ENCODE measurements at places on chromosomes 12 and 14. TPM values are rescaled to one million over a fixed set of nuclear protein-coding genes. Genes with fewer than 3 reads are reported as not detected.

DNA sequence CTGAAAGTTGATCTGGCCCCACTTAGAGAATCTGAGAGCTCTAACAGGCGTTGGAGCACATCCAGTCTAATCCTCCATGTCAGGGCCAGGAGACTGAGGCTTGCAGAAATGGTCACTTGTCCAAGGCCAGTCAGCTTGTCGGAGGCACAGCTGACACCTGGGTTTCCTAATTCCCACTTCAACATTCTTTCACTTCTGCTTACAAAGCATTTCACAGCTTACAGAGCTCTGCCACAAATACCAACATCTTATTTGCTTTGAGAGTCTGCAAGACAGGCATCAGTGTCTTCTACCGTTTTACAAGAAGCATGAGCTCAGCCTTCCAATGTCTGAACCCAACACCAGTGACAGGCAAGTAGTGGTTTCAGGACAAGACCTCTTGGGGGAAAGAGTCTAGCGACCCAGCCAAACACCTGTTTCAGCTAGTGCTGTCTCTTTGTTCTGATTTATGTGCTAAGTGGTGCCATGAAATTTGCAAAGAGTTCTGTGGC is 31.8 kb downstream of the ISCA2 start:
- peaks cover 14% of the 10 kb centered on the region for H3K4me1 ChIP-seq
- H3K27me3 ChIP-seq = no peaks in the 10 kb centered on the region
- no peak for DNase-seq
- no peaks in the 10 kb centered on the region for H3K36me3 ChIP-seq
- peak overlapping the region; percentile 49 for H3K27ac ChIP-seq
- no peak overlapping the region for H3K4me3 ChIP-seq

- no peaks in the 10 kb centered on the region for H3K27me3 ChIP-seq
- H3K4me3 ChIP-seq = peak overlapping the region; percentile 56
- DNase-seq = peak; percentile 61
- H3K4me1 ChIP-seq = peaks cover 9% of the 10 kb centered on the region
- H3K36me3 ChIP-seq = no peaks in the 10 kb centered on the region
These were observed 8.2 kb upstream of the HOXC6 start for GRCh38 chr12:54019924-54020590.

GRCh38 chr14:104085032-104085888 is at the start of gene ASPG:
TSS of gene ASPG (plus strand) at chr14:104085700. CDS start at chr14:104085771, 71 bp downstream.
- no peaks in the 10 kb centered on the region for H3K27me3 ChIP-seq
- peaks cover 13% of the 10 kb centered on the region for H3K4me1 ChIP-seq
- peak; percentile 84 for DNase-seq
- no peaks in the 10 kb centered on the region for H3K36me3 ChIP-seq

- H3K36me3 ChIP-seq = no peaks in the 10 kb centered on the region
- no peaks in the 10 kb centered on the region for H3K27me3 ChIP-seq
- H3K4me1 ChIP-seq = no peaks in the 10 kb centered on the region
- no peak for DNase-seq
- no peak overlapping the region for H3K27ac ChIP-seq
- no peak overlapping the region for H3K4me3 ChIP-seq
These were observed 32.4 kb downstream of the YY1 start for GRCh38 chr14:100271247-100271939.

GRCh38 chr14:34649344-34649743 is 19.4 kb upstream of the SNX6 start:
- H3K4me1 ChIP-seq = no peaks in the 10 kb centered on the region
- H3K36me3 ChIP-seq = no peaks in the 10 kb centered on the region
- no peaks in the 10 kb centered on the region for H3K27me3 ChIP-seq
- DNase-seq = no peak

DNA sequence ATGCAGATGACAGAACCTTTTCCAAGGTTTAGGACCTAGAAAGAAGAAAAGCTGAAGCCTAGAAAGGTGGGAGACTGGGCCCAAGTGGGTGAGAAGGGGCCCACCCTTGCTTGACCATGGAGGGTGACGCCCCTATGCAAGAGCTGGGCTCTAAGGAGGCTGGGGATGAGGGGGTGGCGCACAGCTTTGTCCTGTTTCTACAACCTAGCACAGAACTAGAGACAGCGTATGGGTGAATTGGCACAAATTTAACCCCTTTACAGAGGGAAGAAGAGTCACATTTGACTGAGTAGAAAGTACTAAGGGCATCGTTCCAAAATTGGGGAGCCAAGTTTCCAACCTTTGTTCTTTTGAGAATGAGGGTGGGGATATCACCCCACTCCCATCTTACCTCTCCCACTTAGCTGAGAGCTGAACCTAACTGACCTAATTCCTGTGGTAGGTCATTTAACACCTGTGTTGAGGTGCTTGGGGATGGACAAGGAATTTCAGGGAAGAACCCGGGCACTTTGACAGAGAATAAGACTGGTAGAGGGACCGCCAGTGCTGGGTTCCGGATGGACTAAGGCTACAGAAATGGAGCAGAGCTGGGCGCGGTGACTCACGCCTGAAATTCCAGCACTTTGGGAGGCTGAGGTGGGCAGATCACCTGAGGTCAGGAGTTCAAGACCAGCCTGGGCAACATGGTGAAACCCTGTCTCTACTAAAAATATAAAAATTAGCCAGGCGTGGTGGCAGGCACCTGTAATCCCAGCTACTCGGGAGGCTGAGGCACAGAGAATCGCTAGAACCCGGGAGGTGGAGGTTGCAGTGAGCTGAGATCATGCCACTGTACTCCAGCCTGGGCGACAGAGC is 5.2 kb downstream of the NFKBIA start:
- H3K36me3 ChIP-seq = no peaks in the 10 kb centered on the region
- H3K4me1 ChIP-seq = peaks cover 13% of the 10 kb centered on the region
- no peak for DNase-seq
- no peak overlapping the region for H3K4me3 ChIP-seq
- H3K27ac ChIP-seq = peak overlapping the region; percentile 24
- H3K27me3 ChIP-seq = no peaks in the 10 kb centered on the region

DNA sequence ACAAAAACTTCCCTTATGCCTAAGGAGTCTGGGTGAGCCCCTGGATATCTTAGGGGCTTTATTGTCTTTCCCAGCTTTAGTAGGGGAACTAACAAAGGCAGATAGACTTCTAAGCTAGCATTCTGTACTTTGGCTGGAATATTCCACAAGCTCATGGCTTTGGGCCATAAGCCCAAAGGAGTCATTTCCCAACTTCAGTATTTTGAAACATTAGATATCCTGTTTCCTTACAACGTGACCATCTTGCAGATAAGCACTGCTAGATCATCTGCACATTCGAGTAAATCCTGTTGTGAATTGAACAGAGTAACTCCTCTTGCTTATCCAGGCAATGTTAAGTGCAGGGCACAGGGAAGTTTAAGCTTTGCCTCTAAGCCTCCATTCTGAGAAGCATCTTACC is 70.6 kb upstream of the ACTN1 start:
- no peaks in the 10 kb centered on the region for H3K36me3 ChIP-seq
- H3K4me1 ChIP-seq = peaks cover 43% of the 10 kb centered on the region
- peak overlapping the region; percentile 60 for H3K27ac ChIP-seq

GRCh38 chr12:104384141-104384880 is 72.4 kb upstream of the CHST11 start:
- H3K27me3 ChIP-seq = no peaks in the 10 kb centered on the region
- DNase-seq = no peak
- H3K27ac ChIP-seq = no peak overlapping the region
- no peaks in the 10 kb centered on the region for H3K4me1 ChIP-seq
- no peaks in the 10 kb centered on the region for H3K36me3 ChIP-seq

GRCh38 chr12:114673169-114673833 is 10.7 kb downstream of the TBX3 start:
- peak overlapping the region; percentile 68 for H3K27ac ChIP-seq
- no peaks in the 10 kb centered on the region for H3K27me3 ChIP-seq
- no peak overlapping the region for H3K4me3 ChIP-seq
- DNase-seq = peak; percentile 66

GRCh38 chr14:31297701-31298344 is 90.2 kb upstream of the HECTD1 start:
- peaks cover 2% of the 10 kb centered on the region for H3K4me1 ChIP-seq
- no peak overlapping the region for H3K4me3 ChIP-seq
- no peak for DNase-seq
- no peak overlapping the region for H3K27ac ChIP-seq

DNA sequence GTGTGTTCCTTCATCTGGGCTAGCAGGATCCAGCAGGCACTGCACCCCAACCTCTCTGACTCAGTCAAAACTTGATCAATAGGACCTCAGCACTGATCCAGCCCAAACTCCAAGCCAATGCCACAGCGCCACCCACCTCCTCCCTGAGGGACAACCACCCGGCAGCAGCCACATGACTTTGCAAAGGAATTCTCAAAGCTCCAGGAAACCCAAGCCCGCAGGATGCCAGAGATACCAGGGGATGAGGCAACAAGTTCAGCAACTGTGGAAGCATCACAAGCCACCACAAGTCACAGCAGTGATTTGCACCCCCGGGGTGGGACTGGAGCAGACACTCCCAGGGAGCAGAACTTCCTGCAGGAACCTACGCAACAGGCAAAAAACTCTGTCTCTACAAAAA is 37.3 kb downstream of the ACTN1 start:
- H3K27ac ChIP-seq = no peak overlapping the region
- H3K27me3 ChIP-seq = no peaks in the 10 kb centered on the region
- no peak for DNase-seq
- H3K4me3 ChIP-seq = no peak overlapping the region

DNA sequence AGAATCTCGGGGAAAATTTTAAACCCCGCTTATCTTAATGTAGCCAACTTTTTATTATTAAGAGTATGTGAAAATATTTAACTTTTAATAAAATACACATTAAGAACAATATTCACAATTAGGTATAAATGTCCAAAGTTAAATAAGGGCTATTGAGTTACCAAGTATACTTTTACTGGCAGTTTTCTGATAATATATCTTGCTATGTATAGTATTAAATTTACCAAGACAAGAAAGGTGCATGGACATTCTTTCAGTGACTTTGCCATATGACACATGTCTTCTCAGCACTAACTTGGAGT is 115.4 kb downstream of the MON2 start:
- H3K27me3 ChIP-seq = no peaks in the 10 kb centered on the region
- no peak overlapping the region for H3K27ac ChIP-seq

GRCh38 chr12:45216230-45216982 is 511 bp downstream of the ANO6 start:
- H3K4me3 ChIP-seq = peak overlapping the region; percentile 88
- H3K36me3 ChIP-seq = no peaks in the 10 kb centered on the region
- H3K4me1 ChIP-seq = peaks cover 17% of the 10 kb centered on the region
- peak; percentile 45 for DNase-seq

DNA sequence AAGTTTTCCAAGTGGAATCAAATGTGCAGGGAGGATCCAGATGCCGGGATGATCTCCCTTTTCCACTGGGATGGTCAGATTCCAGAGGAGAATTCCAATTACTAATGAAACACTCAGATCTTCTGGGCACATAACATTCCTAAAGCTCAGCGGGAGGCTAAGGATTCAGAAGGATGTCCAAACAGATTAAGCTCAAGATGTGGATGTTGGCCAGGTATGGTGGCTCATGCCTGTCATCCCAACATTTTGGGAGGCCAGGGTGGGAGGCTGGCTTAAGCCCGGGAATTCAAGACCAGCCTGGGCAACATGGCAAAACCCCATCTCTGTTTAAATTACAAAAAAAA is 62.0 kb upstream of the PNMA1 start:
- DNase-seq = no peak
- no peaks in the 10 kb centered on the region for H3K27me3 ChIP-seq
- H3K4me3 ChIP-seq = no peak overlapping the region
- peaks cover 25% of the 10 kb centered on the region for H3K4me1 ChIP-seq
- H3K27ac ChIP-seq = no peak overlapping the region

The KLHL33 gene
- total RNA-seq = 1.0 TPM
